NCI-H1694 treated with DMSO at 0.1 percent for 48 hours (cell line): ENCODE measurements at places on chromosomes 12 and 14.
A peak's percentile ranks its signal among the peaks of the same experiment; 100 is the strongest.

- DNase-seq, result no peak
These were observed 8.4 kb upstream of the SIX1 start for GRCh38 chr14:60657456-60658210.

- no peak for DNase-seq
These were observed 70.8 kb downstream of the AKAP6 start for GRCh38 chr14:32399920-32400319.

GRCh38 chr12:15786772-15787171, 2.4 kb downstream of the EPS8 start:
- no peak for DNase-seq

DNA sequence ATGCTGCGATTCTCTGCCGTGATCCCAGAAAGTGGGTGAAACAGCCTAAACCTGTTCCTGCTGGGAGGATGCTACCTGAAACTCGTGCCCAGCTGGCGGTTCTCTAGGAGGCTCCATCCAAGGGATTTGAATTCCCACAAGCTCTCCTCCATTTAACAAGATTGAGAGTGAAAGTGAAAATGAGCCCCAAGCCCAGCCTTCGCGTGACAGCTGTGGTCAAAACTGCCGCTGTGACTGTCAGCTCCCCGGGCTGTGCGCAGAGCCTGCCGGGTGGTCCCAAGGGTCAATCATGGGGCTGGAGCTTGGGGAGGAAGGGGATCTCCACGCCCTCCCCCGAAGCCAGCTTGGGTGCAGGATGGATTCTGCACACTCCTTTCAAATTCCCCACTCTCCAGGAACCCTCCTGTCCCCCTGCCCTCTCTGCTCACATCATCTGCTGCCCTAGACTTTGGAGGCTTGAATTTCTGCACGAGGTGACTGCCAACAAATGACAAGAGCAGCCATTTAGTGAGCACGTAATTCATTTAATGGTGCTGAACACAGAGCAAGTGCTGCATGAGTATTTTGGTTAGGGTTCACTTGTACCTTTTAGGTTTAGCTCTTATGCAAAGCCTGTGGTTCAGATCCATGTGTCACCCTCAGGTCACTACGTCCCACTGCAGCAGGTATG, 5.3 kb downstream of the ASB2 start:
- DNase-seq, result peak; percentile 77

DNA sequence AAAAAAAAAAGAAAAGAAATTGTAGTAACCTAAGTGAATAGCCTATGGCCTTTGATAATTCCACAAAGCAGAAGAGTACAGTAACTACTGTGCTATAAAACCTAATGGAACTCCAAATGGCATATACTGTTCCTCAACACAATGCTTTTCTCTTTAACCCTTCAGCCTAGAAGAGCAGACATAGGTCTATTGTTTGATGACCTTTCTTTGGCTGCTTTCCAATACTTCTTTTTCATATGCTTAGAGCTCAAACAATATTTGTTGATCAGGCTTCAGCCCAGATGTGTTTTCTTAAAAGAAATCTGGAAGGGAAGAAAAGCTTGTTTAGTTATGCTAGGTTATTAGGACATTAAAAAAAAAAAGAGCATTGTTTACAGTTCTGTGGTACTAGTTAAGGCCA, 116.4 kb downstream of the NTN4 start:
- peak; percentile 18 for DNase-seq

- DNase-seq, result no peak
These were observed 313.2 kb downstream of the ATP23 start for GRCh38 chr12:58254463-58255100.

DNA sequence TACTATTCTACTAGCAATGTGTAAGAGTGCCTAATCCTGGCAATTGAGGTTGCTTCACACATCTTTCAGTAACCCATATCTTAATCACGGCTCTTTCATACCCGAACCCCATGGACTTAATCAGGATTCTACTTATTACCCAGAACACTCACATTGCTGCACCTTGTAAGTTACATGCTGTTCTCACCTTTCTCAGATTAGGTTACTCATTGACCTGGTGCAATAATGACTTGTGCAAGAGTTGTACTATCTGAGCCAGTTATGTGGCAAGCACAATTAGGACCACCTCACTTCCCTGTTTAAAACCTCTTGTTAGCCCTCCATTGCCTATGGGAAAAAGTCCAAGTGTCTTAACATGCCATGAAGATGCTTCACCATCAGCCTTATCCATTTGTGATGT, 306.7 kb upstream of the E2F7 start:
- DNase-seq, result no peak

DNA sequence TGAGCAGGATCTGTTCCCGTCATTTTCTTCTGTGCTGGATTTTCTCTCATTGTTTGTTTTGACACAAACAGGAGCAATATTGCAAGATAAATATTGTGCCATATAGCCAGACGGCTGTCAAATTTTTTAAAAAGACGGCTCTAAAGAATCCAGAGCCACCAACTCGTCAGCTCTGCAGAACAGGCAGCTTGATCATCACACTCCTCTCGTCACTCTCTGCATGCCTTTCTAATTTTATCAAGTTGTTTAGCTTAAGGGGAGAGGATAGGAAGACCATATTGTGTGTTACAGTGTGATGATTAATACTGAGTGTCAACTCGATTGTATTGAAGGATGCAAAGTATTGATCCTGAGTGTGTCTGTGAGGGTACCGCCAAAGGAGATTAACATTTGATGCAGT, 562.8 kb downstream of the GALC start:
- no peak for DNase-seq

DNA sequence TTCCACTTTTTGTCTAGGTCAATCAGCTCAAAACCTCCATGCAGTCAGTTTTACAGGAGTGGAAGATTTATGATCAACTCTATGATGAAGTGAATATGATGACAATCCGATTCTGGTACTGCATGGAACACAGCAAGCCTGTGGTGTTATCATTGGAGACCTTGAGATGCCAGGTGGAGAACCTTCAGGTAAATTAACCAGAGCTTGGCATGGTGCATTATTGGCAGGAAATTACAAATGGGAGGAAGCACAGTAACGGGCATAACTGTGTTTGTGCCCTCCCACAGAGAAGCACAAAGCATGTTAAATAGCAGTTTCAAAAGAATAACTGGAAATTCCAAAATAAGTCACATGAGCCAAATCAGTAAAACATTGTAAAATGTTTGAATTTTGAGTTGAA, 135.6 kb downstream of the ESR2 start:
- DNase-seq, result no peak

- DNase-seq, result no peak
These were observed 45.0 kb upstream of the FZD10 start for GRCh38 chr12:130117233-130117632.

DNA sequence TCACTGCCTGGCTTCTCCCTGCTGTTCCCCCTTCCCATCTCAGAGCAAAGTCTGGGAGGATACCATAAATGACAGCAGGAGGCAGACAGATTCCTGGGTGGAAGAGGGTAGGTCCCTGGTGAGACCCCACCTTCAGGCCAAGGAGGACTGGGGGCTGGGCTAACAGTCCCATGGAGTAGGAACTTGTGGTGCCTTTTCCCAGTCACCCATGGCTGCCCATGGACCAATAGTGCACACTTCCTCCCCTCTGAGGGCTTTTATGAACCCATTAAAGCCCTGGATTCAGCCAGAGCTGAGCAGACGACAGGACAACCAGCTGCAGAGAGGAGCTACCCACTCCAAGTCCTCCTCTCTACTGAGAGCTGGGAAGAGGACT, 36.6 kb upstream of the OR5AU1 start:
- DNase-seq, result no peak

GRCh38 chr12:58489394-58489793, 430.9 kb downstream of the LRIG3 start:
- no peak for DNase-seq

GRCh38 chr12:109191621-109192250, 75.3 kb downstream of the ACACB start:
- no peak for DNase-seq

- peak; percentile 72 for DNase-seq
These were observed 1.0 kb downstream of the ITFG2 start for GRCh38 chr12:2813214-2814185.

GRCh38 chr14:100531152-100532121, 55.8 kb downstream of the BEGAIN start:
- DNase-seq, result no peak

DNA sequence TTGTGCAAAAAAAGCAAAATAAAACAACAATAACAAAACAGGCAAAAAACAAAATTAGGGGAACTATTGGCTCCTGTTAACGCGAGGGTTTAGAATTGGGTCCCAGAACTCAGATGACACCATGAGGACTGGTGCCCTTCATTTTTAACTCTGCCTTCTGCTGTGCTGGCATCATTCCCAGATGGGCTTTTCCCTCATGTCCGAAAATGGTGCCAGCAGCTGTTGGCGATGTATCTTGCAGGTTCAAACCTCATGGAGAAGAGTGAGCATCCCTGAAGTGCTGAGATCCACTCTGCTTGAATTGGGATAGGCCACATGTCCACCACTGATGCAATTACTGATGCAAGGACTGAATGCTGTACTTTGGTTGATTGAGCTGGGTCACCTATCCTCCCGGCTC, 61.1 kb downstream of the MYRFL start:
- peak; percentile 81 for DNase-seq

DNA sequence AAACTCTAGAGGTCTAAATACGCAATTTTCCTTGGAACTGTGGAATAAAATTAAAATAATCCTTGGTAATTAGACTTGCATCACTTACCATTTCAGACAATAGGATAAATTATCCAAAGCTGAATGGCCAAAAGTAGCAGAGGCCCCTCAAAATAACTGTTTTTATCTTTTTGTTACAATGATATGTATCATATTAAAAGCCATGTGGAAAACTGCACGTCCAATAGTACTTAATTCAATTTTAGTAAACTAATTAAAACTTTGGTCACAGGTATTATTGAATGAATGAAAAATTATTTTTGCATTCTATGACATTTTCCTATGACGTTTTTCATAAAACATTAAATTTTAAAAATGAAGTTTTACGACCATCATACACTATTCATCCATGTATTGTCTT, 98.5 kb downstream of the CDK17 start:
- no peak for DNase-seq

DNA sequence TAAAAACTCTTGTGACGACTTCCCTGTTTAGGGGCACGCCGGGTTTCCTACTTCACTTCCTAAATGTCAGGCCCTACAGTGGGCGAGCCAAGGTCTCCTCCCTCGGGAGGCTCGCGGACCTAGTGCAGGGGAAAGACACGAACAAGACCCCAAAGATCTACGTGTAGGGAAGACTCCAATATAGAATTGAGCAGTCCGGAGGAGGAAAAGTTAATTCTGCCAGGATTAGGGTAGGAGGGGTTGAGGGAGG, 564 bp downstream of the ATXN3 start:
- peak; percentile 59 for DNase-seq

DNA sequence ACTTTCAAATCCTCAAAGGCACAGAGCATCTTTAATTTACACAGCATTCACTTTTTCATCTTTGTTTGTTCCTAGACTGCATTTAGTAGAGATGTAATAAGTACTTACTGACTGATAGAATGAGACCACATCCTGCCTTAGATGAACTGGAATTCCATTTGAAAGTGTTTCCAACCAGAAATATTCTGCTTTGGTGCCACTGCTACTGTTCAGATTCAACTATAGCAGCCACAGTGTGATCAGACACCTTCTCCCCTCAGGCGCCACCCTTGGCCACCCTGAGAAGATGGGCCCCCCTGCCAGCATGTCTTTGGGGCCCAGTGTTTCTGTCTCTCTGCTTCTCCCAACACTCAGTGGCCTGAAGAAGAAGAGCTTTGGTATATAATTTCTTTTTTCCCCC, 449.1 kb downstream of the RAD51B start:
- DNase-seq, result no peak

GRCh38 chr12:123064366-123064765, 83.9 kb downstream of the ARL6IP4 start:
- DNase-seq, result no peak

- DNase-seq, result no peak
These were observed 22.9 kb upstream of the CTDSP2 start for GRCh38 chr12:57869298-57869926.
